ENCODE measurements at places on chromosomes 4 and X.

DNA sequence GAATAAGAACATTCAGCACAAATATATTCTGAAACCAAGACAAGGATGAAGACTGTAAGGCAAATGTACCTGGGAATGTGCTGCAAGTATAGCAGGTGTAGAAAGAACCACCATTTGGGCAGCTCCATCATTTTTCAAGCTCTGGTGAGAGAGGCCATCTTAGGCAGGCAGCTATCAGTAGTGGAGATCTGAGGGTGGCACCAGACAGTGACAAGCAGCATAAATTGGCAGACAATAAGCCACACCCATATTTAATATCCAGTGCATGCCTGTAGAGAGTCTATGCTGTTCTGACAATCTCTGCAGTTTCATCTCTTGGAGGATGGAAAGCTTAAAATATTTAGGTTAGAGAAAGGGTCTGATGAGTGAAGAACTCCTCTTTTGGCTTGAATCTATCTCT is 22.5 kb downstream of the CCNG2 start:
- DNase-seq = no peak

DNA sequence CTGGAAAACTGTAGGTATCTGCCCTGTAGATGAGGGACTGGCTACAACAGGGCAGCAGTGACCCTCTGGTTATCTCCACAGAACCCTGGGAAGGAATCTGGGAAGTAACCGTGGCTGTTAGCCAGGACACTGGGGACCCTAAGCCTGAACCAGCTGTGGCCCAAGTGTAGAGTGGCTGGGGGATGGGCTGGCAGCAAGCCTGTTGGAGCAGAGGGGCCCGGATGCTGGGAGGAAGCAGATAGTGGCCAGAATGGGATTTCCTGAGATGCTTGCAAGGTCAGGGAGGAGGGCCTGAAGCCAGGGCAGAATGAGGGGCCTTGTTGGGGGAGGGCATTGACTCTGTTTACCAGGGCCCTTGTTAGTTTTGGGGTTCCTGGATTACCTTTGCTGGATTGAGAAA is 161.0 kb upstream of the EOLA2 start:
- DNase-seq = no peak

GRCh38 chrX:94435799-94436198 is 761.8 kb downstream of the FAM133A start:
- DNase-seq = no peak

DNA sequence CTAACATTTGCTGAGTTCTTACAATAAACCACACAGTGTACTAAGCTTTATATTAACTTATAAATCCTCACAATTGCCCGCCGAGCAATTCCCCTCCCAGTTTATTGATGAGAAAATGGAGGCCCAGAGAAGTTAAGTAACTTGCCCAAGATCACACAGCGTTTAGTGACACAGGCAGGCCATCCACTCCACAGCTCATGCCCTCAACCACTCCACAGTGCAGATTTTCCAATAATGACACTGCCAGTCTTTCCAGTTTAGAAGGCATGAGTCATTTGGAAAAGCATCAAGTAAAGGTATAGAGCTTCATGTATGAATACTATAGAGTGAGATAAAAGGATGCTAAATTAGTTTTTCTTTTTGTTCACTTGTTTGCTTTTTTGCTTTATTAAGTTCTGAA is 208.5 kb downstream of the CAMK2D start:
- no peak for DNase-seq

- peak; percentile 83 for DNase-seq
Observed at GRCh38 chrX:116317409-116317808, 119.0 kb upstream of the SLC6A14 start.

DNA sequence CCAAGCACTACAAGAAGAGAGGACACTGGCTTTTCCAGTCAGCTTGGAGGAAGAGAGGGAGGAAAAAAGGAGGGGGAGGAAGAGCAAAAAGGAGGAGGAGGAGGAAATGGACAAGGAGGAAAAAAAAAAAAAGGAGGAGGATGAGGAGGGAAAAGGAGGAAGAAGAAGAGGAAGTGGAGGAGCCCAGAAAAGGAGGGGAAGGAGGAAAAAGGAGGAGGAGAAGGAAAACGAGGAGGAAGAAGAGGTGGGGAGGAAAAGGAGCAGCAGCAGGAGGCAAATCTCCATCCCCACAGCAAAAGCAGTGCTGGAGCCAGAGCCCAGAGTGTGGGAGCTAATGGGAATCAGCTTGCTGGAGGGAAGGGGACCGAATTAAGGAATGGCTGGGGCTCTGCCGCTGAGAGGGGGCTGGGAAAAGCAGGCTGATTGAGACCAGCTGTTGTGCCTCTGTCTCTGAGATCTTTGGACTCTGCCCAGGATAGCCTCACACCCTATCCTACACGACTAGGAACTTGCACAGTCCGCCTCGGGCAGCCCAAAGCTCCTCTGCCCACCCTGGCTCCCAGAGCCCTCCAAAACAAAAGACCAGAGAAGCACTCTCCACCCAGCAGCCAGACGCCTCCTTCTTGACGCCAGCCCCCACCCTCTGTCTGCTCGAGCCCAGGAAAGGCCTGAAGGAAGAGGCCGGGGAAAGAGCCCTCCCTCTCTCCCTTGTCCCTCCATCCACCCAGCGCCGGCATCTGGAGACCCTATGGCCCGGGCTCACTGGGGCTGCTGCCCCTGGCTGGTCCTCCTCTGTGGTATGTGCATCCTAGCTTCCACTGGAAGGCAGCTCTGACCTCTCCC is at the start of gene XPNPEP2:
Gene XPNPEP2 (plus strand): TSS at position 514 of the 843 bp plus-strand sequence. CDS start 235 bp downstream, at position 749.
- peak; percentile 87 for DNase-seq

DNA sequence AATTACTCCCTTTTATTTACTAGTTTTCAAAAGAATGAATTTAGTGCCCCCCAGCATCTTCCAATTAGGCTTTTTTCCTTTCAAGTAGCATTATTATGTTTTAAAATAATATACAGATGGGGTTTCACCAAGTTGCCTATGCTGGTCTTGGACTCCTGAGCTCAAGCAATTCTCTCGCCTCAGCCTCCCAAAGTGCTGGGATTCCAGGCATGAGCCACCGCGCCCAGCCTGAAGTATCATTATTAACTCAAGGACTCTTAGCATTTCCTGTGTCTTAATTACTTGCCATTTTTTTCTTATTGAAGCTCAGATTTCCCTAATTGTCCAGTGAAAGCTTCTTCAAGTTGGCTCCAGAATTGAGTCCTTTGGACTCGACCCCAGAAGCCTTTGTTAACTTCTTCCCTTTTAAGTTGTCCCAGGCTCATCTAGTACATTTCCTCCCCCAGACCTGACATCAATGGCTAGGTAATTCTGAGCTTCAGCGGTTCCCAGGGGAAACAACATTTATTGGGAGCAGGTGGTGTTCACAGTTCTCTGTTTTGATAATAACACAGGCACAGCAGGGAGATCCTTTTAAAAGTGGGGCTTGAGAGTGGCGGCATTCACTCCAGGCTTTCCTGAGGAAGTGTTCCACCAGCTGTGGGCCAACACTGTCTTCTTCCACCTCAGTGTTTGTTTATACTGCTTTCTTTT is 10.0 kb downstream of the SAT1 start:
- no peak for DNase-seq

- DNase-seq = no peak
Observed at GRCh38 chr4:169241464-169241863, 29.3 kb downstream of the SH3RF1 start.

DNA sequence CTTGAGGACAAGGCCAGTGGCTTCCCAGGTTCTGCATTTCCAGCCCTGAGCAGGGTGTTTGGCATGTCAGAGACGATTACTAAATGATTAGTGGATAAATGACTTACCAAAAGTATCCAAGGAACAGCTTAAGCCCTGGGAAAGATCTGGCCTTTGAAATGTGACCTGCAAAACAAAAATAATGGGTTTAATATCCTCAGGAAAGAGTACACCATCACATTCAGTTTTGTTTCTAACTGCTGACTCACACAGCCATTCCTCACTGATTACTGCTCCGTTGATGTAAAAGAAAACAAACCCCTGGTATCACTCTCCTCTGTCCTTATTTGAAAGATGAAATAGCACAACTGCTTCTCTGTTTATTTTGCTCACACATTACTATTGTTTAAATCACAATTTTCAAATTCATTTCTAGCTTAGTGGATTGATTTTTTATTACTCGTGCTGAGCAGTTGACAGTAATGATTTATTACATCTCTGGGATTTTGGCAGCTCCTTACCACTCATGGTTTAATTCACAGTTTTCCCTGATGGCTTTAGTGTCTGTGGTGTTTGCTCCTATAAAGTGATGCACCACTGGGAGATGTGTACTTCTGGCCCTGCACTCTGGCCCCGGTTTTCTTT is 117.0 kb downstream of the CBLL2 start:
- peak; percentile 8 for DNase-seq

DNA sequence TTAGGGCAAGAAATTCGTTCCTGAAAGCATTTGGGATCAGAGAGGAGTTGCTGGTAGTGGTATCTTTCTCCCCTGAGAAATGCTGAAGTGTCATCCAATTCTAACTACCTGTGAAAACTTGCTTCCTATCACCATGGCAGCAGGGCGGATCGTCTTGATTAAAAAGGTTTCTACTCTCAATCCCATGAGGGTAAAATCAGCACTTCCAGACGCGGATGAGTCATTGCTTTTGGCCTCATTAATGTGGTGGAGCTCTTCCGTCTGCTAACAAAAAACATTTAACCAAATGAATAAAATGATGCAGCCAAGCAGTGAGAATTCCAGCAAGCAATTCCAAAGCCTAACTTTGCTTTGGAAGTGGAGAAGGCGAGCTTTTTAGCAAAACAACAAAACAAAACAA is 325.6 kb downstream of the CAMK2D start:
- peak; percentile 83 for DNase-seq

DNA sequence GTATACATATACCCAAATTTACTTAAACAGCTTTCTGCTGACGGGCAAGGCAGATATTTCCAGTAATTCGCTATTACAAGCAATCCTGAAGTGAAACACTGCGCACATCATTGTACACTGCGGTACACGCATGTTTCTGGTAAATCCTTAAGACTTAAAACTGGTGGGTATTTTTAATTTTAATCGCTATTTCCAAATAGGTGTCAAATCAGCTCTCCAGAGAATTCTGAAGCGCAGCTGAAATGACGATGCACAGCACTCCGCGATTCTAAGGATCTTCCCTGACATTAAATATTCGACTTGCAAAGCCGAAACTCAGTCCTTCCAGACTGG is 361 bp downstream of the TMEM128 start:
- DNase-seq = no peak

DNA sequence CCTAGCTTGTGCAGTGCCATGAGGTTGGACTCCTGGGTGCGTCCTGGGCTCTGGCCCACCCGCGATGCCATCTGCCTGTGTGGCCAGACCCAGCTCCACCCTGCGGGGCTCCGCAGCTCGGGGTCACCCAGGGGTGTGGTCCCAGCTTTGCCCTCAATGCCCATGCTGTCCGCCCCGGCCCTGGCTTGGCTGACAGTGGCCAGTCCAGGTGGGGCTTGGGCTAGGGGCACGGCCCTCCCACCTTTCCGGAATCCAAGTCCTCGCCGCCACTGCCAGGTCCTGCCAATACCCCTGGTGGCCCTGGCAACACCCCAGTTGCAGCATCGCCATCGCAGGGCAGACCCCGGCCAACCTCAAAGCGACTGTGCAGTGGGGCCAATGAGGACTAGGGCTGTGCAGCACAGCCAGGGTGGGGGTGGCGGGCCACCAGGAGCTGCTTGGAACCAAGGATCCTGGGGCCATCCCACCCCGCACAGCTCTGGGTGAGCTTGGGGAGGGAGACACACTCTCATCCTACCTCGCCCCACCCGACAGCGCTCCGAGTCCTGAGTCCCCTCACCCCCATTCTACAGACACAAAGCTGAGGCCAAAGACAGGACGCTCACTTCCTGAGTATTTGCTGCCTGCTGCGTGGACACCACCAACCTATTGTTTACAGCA is 80.9 kb downstream of the ZNF718 start:
- DNase-seq = no peak

DNA sequence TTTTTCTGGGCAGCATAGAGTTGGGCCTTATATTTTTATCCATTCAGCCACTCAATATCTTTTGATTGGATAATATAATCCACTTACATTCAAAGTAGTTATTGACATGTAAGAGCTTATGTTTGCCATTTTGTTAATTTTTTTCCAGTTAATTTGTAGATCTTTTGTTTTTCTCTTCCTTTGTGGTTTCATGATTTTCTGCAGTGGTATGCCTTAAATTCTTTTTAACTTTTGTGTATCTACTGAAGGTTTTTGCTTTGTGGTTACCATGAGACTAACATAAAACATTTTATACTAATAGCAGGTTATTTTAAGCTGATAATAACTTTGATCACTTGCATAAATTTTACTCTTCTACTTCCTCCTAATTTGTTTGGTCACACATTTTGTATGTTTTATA is 140.8 kb upstream of the GATB start:
- DNase-seq = no peak

DNA sequence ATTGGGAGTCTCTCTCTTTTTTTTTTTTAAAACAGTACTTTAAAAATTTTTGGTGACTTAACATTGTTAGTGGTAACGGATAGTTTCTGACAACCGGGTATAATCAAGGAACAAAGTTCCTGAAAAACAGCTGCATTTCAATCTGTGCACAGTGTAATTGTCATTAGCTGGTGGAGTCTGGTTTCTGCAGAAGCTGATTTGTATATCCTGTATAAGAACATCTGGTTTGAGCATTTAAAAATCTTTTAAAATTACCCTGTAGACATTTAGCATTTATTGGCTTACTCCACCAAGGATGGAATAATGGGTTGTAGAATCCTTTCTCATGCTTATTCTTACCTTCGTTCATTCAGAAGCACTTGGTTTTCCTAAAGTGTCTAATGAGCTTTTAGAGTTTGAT is 11.2 kb downstream of the JADE1 start:
- DNase-seq = peak; percentile 45

GRCh38 chr4:98663226-98664006 is 5.0 kb upstream of the TSPAN5 start:
- DNase-seq = no peak

- DNase-seq = no peak
Observed at GRCh38 chrX:47169273-47169672, 24.3 kb downstream of the RBM10 start.

DNA sequence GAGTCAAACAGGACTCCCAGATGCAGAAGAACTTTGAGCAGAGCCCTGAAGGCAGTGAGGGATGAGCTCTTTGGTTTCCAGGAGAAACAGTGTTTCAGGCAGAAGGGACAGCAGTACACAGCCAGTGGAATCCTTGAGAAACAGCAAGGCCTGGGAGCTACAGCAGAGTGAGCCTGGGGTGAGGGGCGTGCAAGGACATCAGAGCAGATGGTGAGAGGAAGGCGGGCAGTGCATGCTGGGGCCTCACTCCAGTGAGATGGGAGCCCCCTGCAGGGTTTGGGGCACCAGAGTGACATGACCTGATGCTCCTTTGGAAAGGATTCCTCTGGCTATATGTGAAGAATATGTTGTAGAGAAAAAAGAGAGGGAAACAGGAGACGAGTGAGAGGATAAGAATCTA is 98.1 kb upstream of the EGFL6 start:
- DNase-seq = no peak
